ENCODE measurements at places on chromosomes 5 and 9.

DNA sequence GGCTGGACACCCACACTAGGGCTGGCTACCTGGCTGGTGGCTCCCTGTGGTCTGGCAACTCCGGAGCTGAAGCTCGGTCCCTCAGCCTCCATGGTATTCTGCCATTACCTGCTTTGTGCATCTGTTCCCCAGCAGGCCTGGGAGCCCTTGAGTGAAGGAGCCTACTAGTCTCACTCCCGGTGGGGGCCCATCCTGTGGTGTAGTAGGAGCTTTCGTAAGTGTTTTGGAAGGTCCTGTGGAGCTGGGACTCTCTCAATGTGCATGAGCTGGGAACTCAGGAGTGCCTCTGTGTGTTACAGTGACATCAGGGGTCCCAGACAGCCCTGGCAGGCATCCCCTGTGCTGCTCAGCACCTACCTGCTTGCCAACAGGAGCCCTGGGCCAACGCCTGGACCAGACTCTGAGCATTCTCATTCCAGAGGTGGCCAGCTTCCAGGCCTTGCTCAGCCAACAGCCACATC is 267.1 kb downstream of the GADD45G start:
- DNase-seq: no peak

DNA sequence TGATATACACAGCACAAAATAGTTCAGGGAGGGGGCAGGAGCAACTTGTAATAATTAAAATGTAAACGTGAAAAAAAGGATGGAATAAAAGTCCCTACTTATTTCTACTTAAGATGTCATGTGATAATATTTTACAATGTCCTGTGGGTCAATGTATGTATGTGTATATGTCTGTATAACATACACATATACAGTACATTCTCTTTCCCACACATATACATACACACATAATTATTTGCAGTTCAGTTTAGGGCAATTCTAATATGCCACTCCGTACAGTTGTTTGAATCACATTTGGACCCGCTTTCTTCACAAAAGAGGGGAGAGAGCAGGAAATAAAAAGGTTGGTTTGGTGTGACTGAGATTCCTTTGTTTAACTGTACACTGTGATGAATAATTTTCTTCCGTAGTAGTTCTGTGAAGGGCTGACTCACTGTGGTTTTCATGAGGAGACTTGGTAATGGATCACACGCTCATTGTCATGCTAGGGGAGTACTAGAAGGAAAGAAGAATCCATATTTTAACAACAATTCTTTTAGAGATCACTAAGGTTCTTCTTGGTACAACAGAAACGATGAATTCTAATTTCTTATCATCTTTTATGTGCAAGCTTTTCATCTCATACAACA is 26.2 kb upstream of the ACOT12 start:
- no peak for DNase-seq

DNA sequence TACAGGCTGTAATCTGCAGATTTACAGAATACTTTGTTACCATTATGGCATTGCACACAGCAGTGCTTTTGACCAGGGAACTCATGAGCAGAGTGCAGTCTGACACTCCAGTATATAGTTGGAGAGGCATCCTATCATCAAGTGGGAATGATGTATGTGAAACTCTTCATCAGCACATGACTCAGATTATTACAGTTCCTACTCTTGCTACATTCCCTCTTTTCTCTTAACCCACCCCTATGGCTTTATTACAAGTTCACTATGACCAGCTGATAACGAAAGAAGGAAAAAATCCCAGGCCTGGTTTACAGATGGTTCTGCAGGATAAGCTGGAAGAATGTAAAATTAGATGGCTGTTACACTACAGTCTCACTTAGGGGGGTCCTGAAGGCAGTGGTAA is 385.9 kb downstream of the RASEF start:
- DNase-seq: no peak

DNA sequence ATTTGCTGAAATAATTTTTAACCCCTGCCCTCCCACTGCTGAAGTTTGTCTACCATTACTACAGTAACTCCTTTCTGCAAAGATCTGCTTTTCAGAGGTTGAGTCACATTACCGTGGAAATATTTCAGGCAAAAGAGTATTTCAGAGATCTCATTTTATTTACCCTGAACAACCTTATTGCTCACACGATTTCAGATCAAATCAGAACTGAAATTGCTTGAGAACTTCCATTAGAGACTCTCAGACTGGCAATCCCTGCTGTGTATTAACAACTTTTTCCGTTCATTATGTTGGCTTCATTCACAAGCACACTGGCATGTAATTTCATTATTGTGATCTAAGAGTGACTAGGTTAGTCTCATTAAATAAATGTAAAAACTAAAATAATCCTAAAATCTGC is 16.1 kb downstream of the NR6A1 start:
- DNase-seq: no peak

DNA sequence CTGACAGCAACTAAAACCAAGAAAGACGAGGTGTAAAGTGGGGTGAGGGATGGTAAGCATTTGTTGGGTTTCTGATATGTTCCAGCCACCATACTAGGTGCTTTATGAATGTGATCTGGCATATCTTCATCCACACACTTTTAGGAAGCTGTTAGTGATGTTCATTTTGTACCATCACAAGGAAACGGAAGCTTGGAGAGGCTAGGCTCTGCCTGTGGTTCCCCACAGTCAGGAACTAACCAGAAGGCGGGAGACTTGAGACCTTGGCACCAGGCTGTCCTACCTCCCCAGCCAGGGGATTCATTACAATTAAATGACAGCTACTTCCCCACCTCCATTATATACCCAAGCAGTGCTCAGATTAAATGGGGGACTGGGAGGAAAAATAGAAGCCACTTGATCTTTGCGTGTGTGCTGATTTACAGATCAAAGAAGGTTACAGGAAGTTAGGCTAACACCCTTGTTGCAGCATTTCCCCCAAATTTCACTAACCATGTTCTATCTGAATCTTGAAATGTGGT is 43.0 kb downstream of the SFXN1 start:
- no peak for DNase-seq

- DNase-seq: no peak
These were observed 1.2 kb downstream of the MAPK9 start for GRCh38 chr5:180290568-180291233.

GRCh38 chr5:177565046-177565445 is 10.7 kb upstream of the FAM193B start:
- no peak for DNase-seq

DNA sequence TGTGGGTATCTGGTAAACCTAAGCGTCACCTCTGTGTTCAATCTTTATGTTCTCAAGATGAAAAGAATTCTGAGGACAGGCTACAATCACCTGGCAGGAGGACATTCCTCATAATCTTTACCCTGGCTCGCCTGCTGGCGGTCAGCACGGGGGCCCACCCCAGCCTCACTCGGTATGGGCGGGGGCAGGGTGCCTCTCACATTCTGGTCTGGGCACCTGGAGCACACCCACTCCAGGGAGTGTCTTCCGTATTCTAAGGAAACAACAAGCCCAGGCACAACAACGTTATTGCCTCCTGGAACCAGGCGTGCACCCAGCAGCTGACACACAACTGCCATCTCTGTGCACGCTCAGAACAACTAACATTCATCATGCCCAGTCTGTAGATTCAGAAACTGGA is 179.8 kb downstream of the ROR2 start:
- DNase-seq: no peak

GRCh38 chr9:109101810-109102209 is 17.9 kb downstream of the TMEM245 start:
- DNase-seq: no peak
